ENCODE measurements at places on chromosomes 2 and 18.

DNA sequence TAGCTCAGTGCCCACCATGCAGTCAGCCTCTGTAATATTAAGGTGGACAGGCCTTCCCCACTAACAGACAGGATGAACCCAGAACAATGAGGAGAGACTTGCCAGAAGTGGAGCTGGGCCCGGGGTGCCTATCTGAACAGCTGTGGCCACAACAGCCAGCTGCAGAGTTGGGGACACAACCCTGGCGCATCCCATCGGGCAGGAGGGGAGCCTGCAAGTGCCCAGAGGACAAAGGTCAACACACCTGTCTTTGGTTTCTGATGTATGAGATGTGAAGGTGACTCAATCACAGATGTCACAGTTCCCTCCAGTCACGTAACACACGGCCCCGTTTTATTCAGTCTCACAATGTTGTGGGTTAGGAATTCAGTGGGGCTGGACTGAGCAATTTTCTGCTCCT lies 48.2 kb upstream of the TAF1B start:
- no peak for DNase-seq

- no peak for DNase-seq
These were observed 47.0 kb upstream of the AFF3 start for GRCh38 chr2:100189387-100189786.

- DNase-seq: peak; percentile 31
These were observed 425 bp downstream of the ASB3 start for GRCh38 chr2:53786352-53786704.

- DNase-seq: peak; percentile 85
These were observed 124.7 kb downstream of the CABLES1 start for GRCh38 chr18:23259701-23260681.

GRCh38 chr2:171522788-171523087 lies 464 bp downstream of the CYBRD1 start:
- peak; percentile 69 for DNase-seq

DNA sequence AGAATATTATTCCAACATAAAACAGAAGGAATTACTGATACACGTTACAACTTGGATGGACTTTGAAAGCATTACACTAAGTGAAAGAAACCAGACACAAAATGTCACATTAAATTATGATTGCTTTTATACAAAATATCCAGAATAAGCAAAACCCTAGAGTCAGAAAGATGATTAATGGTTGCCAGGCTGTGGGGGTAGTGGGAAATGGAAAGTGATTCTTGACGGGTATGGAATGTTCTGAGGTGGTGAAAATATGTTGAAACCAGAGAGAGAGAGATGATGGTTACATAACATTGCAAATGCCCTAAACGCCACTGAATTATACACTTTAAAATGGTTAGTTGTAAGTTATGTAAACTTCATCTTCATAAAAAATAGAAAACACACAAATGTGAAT lies 1057.2 kb upstream of the TMEFF2 start:
- no peak for DNase-seq

DNA sequence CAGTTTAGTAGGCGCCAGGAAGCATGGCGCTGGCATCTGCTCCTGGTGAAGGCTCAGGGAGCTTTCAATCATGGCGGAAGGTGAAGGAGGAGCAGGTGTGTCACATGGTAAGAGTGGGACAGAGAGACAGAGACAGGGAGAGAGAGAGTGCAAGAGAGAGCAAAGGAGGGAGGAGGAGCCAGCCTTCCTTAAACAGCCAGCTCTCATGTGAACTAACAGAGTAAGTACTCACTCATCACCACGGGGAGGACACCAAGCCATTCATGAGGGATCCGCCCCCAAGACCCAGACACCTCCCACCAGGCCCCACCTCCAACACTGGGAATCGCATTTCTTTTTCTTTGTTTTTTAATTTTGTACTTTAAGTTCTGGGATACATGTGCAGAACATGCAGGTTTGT lies 40.8 kb upstream of the CLASP1 start:
- no peak for DNase-seq

DNA sequence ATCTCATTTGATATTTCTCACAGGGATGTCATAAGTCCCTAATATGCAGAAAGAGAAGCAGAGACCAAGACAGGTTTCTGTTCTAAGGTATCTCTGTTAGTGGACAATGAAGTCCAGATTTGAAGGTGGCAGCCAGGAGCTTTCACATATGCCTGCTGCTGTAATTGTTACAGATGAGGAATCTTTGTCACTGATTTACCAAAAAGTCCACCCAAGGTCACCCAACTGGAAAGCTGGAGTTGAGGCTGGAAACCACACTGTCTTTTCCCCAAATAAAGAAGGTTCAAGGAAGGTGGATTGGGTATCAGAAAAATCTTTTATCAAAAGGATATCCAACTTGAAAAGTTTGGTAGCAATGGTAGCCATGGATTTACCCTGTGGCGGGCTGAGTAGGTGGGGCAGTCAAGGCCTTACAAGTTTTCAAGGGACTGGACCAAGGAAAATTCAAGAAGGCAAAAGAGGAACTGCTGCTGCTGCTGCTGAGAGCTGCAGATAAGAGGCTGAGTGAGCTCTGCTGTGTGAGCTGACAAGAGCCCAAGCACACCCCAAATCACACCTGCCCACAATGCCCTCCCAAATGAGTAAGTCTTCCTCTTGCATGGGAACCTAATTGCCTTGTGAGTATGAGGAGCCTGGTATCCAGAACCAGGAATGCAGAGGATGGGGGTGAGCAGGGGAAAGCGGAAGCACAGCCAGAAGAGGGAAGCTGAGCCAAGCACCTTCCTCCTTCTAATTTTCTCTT lies 241.2 kb downstream of the ANAPC1 start:
- no peak for DNase-seq

Measured in nephron progenitor cell (in vitro differentiated cells).